ENCODE measurements at places on chromosomes 5 and 9.

DNA sequence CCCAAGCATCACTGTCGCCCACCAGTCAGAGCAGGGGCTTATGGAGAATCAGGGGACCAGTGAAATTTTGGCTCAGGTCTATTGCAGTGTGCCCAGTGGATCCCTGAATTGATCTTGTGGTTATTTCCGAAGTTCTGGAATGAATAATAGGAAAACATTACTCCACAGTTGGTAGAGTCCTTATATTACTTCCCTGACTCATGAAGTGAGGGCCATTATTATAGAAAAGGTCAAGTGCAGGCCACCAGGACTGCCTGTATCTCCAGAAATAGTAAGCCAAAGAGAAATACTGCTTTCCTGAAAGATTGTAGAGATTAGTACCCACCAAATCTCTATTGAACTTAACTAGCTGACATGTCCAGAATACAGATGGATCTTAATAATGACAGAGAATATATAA is 335.0 kb downstream of the NPR3 start:
- DNase-seq: no peak

GRCh38 chr5:27472871-27473270 is 434.5 kb upstream of the CDH9 start:
- no peak for DNase-seq

DNA sequence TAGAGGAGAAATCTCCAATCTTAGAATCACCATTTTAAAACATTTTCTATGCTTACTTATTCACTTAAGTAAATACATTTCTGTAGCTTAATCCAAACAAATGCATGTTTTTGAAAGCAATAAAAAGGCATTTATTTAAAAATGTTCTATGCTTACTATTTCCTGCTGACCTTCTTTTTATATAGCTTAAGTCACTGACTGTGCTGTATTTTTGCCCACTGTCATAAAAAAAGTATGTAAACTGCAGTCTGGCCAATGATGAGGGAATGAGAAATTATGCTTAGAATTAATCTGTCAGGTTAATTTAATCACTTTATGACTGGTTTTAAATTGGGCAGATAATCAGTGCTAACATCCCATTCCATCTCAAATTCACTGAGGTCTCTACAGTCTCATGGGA is 20.1 kb downstream of the NUDT12 start:
- no peak for DNase-seq

GRCh38 chr9:107749787-107750444 is 260.3 kb upstream of the KLF4 start:
- DNase-seq: no peak

DNA sequence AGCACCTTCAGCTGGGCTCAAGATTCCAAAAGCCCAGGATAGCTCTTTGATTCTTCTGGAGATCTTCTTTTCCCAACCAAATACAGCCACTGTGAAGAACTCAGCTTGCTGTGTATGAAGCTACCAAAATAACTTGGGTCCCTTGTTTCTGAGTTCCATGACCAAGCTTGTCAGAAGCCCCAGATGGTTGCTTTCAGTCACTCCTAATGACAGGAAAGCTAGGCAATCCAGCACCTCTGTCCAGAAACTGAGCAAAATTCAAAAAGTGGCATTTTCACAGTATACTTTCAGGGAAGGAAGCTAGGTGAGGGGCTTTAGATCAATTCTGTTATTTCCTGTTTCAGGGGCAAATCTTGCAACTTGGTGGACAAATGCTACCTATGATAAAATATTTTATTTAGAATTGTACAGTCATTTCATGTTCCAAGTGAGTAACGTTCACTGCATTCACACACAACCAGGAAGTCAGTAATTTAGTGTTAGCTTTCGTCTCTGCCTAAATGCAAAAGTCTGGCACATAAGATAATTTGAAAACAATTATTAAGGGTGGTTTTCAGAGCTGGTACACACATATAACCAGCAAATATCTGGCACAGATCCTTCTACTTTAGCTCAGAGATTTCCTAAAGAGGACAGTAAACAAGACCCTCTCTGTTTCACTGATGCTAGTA is 330.1 kb downstream of the GLIS3 start:
- no peak for DNase-seq

DNA sequence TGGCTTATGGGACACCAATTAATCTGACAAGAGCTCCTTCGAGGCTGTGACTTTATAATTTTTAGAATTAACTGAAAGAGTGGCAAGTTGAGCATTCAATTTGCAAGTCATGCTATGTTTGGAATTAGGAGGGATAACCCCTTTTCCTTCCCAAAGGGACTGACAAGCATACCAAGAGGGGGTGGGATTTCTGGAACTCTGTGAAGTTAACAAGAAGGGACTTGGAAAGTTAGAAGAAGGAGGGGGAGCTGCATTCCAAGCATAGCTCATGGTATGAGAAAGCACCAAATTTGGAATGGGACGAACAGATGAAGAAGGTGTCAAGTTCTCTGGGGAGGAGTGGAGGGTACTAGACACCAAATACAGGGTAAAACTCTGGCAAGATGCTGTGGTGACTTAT is 8.9 kb upstream of the PALM2AKAP2 start:
- DNase-seq: no peak

DNA sequence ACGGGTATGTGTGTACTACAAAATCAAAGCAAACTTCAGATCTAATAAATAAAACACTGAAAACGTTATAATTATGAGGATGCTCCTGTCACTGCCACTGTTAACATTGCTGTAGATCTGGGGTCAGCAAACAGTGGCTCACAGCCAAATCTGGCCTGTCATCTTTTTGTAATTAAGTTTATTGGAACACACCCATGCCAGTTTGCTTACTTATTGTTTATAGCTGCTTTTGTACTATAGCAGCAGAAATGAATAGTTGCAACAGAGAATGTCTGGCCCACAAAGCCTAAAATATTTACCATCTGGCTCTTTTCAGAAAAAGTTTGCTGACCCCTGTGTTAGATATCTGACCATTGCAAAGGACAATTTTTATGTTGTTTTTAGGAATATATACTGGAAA is 32.1 kb downstream of the PRRC1 start:
- DNase-seq: no peak

DNA sequence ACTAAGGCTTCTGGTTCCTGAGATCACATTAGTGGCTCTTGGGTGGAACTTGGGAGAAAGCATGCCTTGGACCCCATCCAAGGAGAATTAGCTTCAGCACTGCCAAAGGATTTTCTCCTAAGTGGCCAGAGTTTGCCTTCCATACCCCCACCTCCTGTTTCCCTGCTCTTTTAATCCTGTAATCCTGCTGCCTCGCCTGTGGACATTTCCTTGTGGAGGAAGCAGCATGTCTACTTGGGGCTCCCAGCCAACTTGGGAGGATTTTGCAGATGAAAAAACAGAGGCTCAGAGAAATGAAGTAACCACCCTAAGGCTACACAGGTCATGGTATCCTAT is 1.6 kb downstream of the ARSI start:
- no peak for DNase-seq

GRCh38 chr9:21778304-21778703 is 24.1 kb upstream of the MTAP start:
- peak; percentile 13 for DNase-seq

DNA sequence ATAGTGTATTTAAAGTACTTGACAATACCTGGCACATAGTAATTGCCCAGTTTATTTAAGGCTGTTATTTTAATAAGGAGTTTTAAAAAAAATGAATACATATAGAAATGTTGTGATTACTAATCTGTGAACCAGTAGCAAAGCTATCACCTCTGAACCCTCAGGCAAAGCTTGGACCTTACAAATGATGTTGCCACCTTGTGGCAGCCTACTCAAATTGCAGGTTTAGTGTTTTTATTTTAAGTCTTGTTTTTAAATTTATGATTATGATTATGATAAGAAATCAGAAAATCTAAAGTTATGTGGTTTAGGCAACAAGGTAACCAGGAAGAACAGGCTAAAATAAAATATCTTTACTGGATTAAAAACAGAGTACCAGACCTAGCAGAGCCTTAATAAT is 35.8 kb downstream of the PPARGC1B start:
- DNase-seq: no peak

DNA sequence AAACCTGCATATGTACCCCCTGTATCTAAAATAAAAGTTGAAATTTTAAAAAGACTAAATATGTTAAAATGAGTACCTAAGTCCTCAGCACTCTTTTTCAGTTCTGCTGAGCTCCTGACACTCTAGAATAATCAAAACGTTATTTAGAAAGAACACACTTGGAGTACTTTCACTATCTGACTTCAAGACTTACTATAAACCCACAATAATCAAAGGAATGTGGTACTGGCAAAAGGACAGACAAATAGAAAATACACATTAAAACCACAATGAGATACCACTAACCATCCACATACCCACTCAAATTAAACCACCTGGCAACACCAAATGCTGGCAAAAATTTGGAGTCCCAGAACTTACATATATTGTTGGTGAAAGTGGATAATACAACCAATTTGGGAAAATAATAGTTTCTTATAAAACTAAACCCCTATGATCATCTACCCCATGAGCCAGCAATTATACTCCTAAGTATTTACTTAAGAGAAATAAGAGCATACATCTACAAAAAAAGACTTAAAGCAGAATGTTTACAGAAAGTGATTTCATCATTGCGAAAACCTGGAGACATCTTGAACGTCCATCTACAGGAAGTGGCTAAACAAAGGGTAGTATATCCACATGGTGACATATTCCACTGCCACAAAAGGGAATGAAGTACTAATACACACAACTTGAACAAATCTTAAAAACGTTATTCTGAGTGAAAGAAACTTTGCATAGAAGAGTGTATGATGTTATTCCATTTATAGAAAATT is 12.8 kb upstream of the PRSS3 start:
- no peak for DNase-seq

GRCh38 chr5:140054086-140054689 is 11.1 kb upstream of the NRG2 start:
- no peak for DNase-seq

All from CD4-positive, alpha-beta T cell treated with Interferon alpha-2 for 1 hour (primary cell).